Breast epithelium (tissue), 4 donors: ENCODE measurements at places on chromosomes 5 and 9.
A peak's percentile ranks its signal among the peaks of the same experiment; 100 is the strongest.

DNA sequence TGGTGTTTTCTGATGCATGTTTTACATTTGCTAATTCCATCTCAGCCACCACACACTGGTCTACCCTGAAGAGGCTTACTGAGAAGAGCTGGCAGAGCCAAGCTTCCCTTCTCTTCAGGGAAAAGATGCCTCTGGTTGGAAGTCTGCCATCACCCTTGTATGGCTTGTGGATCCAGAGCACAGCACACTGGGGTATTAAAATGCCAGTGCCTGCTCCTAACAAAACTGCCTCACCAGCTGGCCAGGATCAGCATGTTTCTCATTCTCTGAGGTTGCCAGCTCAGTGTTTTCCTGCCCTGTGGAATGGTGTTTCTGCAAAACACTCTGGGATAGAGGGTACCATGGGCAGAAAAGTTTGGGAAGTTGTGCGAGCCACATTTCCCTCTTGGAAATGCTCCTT is 31.6 kb upstream of the ZNF618 start:
- no peak for DNase-seq

GRCh38 chr5:138241688-138242571 is 28.8 kb upstream of the CDC23 start:
- DNase-seq, result no peak

GRCh38 chr5:66516550-66516949 is 79.6 kb upstream of the MAST4 start:
- DNase-seq, result no peak

- DNase-seq, result no peak
Observed at GRCh38 chr9:37198039-37198729, 77.8 kb downstream of the ZCCHC7 start.

GRCh38 chr5:143938230-143938629 is 126.3 kb downstream of the HMHB1 start:
- DNase-seq, result no peak

GRCh38 chr5:37777432-37778130 is 62.3 kb downstream of the GDNF start:
- no peak for DNase-seq

DNA sequence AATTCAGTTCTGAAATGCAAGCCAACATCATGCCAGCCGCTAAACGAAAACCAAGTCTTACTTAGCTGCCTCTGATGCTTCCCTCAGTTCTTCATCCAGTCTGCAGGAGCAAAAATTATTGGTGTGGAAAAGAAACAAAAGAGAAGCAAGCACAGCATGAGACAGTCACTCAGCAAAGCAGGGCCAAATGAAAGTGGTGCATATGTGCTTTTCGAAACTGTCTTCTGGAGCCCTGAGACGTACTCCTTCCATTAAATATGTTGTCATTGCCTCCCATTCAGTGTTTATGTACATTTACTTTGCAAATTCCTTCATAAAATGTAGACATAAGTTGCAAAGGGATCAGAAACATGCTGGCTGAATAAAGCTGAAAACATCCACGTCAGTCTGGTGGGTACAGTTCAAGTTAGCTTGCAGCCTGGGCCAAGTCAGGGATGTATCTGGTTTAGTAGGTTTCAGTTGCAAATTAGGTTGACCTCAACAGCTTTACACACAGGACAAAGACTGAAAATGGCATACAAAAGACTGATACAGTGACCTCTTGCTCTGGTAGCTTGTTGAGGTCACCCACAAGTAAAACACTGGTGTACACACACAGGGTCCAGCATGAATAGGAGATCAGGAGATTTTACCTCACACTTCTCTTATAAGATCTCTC is 139.7 kb upstream of the PCA3 start:
- DNase-seq, result no peak

- no peak for DNase-seq
Observed at GRCh38 chr9:72352911-72353388, 12.1 kb downstream of the ZFAND5 start.

DNA sequence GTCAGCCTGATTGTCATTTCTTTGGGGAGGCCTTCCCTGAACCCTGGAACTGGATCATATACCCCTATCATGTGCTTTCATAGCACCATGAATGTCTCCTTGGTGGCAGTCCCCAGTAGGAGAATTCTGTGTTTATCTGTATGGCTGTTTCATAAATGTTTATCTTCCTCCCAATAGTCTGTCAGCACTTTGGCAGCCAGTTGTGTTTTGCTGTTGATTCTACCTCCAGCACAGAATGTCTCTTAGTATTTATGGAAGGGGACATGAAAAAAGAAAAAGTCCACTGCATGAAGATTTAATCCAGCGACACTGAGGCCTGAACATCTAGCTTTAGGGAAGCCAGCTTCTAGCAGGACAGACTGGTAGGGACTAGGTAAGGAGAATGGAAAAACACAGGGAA is 38.3 kb downstream of the GHR start:
- DNase-seq, result no peak

- DNase-seq, result no peak
Observed at GRCh38 chr5:73328640-73329039, 119.9 kb downstream of the FOXD1 start.

DNA sequence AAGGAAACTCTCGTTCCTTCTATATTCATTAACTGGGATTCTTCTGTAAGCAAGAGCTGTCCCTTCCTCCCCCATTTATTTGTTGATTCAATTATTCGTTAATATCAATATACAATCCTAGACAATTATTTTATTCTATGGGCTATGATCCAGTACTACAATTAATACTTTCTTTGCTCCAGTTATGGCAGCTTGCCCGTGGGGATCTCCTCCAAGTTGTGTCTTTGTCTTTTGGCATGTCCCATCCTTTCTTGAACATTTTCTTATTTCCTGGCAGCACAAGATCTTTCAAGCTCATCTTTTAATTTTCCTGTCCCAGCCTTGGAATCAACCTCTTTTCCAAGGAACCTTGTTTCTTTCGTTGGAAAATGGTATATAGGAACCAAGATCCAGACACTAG is 249.3 kb downstream of the GAS1 start:
- DNase-seq, result peak; percentile 37

GRCh38 chr9:132151118-132151517 is 10.7 kb upstream of the NTNG2 start:
- DNase-seq, result no peak

DNA sequence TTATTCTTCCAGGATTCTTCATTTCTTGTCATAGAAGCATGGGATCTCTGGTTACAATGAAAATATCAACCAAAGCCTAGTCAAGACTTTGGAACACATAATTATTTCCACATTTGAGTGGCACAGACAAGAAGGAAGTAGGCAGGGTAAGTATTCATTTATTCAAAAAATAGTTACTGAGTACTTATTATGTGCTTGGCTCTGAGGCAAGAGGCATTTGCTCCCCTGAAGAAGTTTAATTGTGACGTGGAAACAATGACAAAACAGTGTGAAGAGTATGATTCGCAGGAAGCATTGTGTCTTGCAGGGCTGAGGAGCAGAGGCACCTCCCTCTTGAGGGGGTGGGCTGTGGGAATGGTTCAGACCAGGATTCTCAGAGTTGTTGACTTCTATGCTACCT is 45.0 kb upstream of the TNFSF15 start:
- no peak for DNase-seq

DNA sequence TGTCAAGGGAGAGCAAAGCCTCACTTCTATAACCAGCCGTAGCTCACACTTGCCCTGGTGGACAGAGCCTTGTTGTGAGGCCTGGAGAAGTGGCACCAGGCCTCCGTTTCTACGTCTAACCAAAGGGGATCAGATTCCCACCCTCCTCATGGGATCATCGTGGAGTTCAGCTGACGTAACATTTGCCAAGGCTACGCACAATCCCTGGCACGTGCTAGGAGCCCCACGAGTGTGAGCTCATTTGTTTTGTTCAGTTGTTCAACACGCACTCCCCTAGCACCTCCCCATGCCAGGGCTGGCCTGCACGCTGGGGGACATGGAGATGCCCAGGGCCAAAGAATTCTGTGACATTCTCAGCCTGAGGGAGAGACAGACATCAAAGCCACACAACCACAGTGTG is 23.1 kb downstream of the ADGRD2 start:
- no peak for DNase-seq

DNA sequence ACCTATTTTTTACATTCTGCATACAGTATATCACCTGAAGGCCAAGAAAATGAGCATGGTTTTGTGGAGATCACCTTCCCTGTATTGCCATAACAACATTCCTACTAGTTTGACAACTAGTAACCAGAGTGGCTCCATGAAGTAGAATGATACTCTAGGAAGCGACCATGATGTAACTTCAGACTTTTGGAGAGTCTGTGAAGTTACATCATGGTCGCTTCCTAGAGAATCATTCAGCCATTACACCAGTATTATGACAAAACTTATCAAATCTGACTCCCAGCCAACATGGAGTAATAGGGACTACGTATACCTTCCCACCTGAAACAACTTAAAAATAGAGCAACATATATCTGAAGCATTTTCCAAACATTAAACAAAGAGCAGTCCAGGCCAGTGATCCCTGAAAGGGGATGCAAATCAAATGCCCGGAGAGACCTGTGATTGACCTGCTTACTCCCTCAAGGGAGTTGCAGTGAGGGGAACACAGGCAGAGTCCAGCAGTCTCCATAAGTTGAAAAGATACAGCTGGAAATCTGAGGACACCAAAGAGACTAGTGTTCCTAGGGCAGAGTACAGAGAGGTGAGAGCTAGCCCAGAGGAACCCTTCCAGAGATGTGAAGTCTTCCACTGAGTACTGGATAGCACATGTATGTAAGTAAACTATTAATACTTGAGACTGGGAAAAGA is 7.8 kb downstream of the ECM2 start:
- DNase-seq, result no peak

DNA sequence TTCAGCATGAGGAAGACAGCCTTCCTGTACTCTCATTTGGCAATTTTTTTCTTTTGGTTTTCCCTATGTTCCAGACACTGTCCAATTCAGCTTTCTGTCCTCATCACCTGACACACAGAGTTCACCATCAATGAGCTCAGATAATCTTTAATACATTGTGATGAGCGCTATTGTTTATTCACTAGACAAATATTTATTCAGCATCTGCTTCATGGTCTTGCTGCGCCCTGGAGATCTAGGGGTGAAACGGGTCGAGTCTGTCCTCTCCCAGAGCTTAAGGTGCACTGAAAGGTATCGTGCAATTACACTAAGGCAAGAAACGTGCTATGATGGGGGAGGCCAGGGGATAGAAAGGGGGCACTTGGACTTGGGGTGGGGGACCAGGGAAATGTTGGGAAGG is 281.6 kb downstream of the ZSWIM6 start:
- DNase-seq, result no peak

DNA sequence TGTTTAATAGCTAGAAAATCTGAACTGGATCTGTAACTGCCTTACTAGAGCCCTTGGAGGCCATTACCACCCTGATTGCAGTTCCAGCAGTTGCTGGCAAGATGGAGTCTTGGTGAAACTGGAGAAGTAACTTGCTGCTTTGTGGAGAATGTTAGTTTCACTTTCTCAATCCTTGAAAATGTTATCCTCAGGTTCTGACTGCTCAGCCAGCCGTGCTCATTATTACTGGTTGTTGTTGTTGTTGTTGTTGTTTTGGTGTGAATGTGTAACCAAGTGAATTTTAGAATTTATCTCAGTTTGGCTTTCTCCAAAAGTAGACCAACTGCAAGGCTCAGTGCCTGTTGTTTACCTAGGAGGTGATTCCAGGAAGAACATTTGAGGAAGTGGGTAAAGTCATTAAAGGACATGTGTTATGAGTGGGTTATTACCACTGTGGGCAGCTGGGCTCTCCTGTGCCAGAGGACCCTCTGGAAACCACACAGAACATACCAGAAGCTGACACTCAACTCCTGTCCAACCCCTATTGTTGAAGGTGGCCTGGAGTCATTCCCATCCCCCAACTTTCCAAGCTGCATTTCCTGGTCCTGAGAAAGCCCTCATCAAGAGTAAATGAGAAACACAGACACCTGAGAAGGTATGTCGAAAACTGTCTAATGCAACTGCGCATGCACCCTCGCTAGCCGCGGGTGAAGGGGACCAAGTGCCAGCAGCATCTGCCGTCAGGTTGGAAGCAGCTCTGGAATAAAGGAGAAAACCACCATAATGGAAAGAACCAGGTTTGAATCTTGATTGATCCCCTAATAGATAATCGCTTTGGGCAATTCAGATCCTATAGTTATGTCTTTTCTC is 111.6 kb downstream of the CMYA5 start:
- no peak for DNase-seq

GRCh38 chr5:98927242-98927988 is 1.4 kb downstream of the CHD1 start:
- DNase-seq, result no peak

- no peak for DNase-seq
Observed at GRCh38 chr9:108257382-108257781, 598.4 kb downstream of the ACTL7B start.

GRCh38 chr5:38381361-38381760 is 123.0 kb downstream of the EGFLAM start:
- no peak for DNase-seq

GRCh38 chr5:139759219-139759721 is 36.3 kb upstream of the PSD2 start:
- DNase-seq, result no peak

DNA sequence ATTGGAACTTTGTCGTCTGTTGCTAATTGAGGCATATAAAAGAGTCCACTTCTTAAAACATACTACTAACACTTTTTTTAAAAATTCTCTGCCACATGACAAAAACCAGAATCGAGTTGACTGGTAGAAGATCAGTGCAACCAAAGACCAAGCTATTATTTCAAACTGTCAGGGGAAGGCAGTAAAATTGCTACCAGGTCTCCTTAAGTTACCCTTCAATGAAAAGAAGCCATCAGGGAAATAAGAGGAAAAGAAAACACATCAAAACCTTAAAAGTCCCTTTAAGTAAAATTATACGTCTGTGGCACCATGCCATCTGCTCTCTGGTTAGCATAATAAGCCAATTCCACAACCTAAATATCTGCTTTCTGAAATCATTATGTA is 9.6 kb downstream of the ZNF608 start:
- no peak for DNase-seq

DNA sequence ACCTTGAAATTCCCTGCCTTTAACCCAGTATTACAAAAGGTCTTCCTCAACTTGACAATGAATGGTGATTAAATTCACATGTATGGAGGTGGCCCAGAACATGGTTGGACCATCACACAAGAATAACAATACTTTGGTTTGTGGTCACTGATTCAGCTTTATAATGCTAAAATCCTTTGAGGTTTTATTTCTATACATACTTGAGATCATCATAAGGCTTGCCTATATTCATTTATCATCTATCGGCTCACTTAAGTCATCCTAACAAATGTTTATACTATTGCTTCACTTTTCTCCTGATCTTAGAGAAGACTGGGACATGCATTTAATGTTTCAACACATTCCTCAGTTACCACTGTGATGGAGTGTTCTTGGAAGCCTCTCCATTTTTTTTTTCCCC is 191.3 kb downstream of the DMAC1 start:
- DNase-seq, result no peak

- no peak for DNase-seq
Observed at GRCh38 chr5:21820527-21820926, 1032.6 kb downstream of the CDH12 start.

DNA sequence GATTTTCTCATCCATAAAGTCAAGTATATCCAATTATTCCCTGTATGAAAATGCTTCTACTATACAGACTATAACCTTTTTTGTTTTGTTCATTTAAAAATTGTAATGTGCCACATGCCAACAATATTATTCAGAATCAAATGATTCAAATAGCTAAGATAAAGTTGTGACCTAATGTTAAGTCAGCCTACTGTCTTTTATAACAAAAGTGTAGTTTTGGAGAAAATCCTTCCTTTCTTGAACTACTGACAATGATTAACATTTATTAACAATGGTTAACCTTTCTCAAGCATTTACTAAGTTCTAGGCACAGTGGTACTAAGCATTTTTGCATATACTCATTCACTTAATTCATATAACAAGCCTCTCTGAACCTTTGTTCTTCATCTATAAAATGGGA is 25.0 kb downstream of the CSF2 start:
- no peak for DNase-seq
